ENCODE measurements at places on chromosomes 7 and 10. TPM values are rescaled to one million over a fixed set of nuclear protein-coding genes. Genes with fewer than 3 reads are reported as not detected.

- no peaks in the 10 kb centered on the region for H3K36me3 ChIP-seq
- peak overlapping the region; percentile 55 for H3K27ac ChIP-seq
- peak; percentile 94 for DNase-seq
- peak overlapping the region; percentile 3 for H3K4me3 ChIP-seq
- H3K4me1 ChIP-seq, result peaks cover 39% of the 10 kb centered on the region
Measured at GRCh38 chr7:14836571-14837189, 65.9 kb downstream of the DGKB start.

- H3K36me3 ChIP-seq, result no peaks in the 10 kb centered on the region
- no peak overlapping the region for H3K4me3 ChIP-seq
- H3K27me3 ChIP-seq, result no peaks in the 10 kb centered on the region
- H3K4me1 ChIP-seq, result no peaks in the 10 kb centered on the region
- H3K27ac ChIP-seq, result no peak overlapping the region
Measured at GRCh38 chr10:91557651-91558111, 75.2 kb downstream of the PPP1R3C start.

DNA sequence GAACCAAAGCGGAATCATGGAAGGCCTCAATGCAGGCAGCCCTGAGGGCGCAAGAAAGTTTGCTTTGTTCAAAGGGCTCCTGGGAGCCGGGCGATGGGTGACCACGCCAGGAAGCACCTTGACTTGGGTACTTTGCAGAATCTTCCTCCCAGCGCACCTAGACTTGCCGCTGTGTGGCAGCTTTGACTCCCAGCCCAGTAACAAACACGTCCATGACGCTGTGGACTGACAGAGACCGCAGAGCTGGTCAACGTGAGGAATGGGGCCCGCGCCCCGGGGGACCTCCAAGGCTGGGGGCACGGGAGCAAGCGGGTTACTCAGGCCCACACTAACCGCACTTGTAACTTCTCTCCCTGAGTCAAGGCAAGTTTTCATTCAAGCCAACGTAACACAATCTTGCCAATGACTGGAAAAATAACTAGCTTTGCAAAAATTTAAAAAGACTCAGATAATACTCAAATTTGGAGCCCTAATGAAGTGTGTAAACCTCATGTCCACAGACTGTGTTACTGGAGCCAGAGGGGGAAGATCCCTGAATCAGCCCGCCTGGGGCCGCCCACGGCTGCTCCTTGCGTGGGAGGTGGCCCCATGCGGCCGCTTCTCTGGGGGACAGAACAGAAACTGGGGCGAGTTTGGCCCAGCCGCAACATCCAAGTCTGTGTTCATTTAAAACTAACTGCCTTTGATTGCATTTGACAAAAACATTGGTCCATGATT is 130.8 kb downstream of the DNAJB6 start:
- no peaks in the 10 kb centered on the region for H3K36me3 ChIP-seq
- no peak overlapping the region for H3K27ac ChIP-seq
- peaks cover 6% of the 10 kb centered on the region for H3K4me1 ChIP-seq
- H3K27me3 ChIP-seq, result no peaks in the 10 kb centered on the region
- no peak overlapping the region for H3K4me3 ChIP-seq
- no peak for DNase-seq

COL17A1 gene
- total RNA-seq, result not detected

NUTM2E gene
- 0.49 TPM for total RNA-seq

PITX3 gene
- not detected for total RNA-seq

DNA sequence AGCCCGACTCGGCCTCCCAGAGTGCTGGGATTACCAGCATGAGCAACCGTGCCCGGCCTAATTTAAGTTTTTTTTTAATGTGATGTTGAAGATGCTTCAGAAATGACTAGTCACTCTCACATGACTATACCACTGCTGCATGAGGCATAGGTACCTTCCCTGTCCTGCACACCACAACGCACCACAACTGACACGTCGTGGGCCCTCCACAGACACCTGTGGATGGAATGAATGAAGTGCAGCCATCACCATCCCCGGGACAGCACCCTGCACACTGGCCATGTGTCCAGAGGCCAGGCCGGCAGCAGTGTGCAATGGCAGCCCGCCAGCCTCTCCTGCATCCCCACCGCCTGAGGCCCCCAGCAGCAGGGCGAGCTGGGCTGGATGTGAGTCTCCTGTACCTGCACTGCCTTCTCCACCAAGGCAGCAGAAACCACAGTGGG is 55.1 kb downstream of the VOPP1 start:
- H3K27ac ChIP-seq, result no peak overlapping the region
- H3K36me3 ChIP-seq, result no peaks in the 10 kb centered on the region
- H3K27me3 ChIP-seq, result no peaks in the 10 kb centered on the region
- H3K4me1 ChIP-seq, result no peaks in the 10 kb centered on the region
- DNase-seq, result no peak
- no peak overlapping the region for H3K4me3 ChIP-seq

Data from A673 (cell line).